ENCODE measurements at places on chromosomes 7 and 10. TPM values are rescaled to one million over a fixed set of nuclear protein-coding genes. Genes with fewer than 3 reads are reported as not detected.

METTL27 gene
- total RNA-seq: 4.7 TPM

AGR2 gene
- not detected for total RNA-seq

TFPI2 gene
- total RNA-seq: 96.5 TPM

ETV1 gene
- total RNA-seq: 15.2 TPM

UCN3 gene
- total RNA-seq: not detected

TDRD1 gene
- total RNA-seq: not detected

CALML5 gene
- total RNA-seq: not detected

OR2A12 gene
- not detected for total RNA-seq

SVOPL gene
- not detected for total RNA-seq

PPP1R3C gene
- 1.6 TPM for total RNA-seq

NKX1-2 gene
- total RNA-seq: not detected

GARIN1A gene
- total RNA-seq: 0.53 TPM

SH2D4B gene
- total RNA-seq: under 0.01 TPM

PLA2G12B gene
- not detected for total RNA-seq

TRDMT1 gene
- 17.8 TPM for total RNA-seq

ATAD1 gene
- 59.7 TPM for total RNA-seq

OR2A42 gene
- not detected for total RNA-seq

UNCX gene
- total RNA-seq: not detected

FRG2B gene
- not detected for total RNA-seq

MTG1 gene
- total RNA-seq: 45.3 TPM

ITGA8 gene
- 0.65 TPM for total RNA-seq

NKX2-3 gene
- total RNA-seq: 2.4 TPM

SEMA3D gene
- 1.2 TPM for total RNA-seq

WDR86 gene
- total RNA-seq: not detected

FBXL13 gene
- total RNA-seq: 1.3 TPM

TEX47 gene
- total RNA-seq: not detected

EBLN1 gene
- not detected for total RNA-seq

CPA4 gene
- total RNA-seq: 0.27 TPM

GDF2 gene
- total RNA-seq: not detected

SUFU gene
- total RNA-seq: 4.5 TPM

MSRB2 gene
- 5.9 TPM for total RNA-seq

ARHGAP22 gene
- total RNA-seq: 76.5 TPM

ZNF655 gene
- 21.4 TPM for total RNA-seq

RASA4B gene
- total RNA-seq: 1.7 TPM

ARMH3 gene
- 10.8 TPM for total RNA-seq

CTBP2 gene
- total RNA-seq: 89.2 TPM

TMEM270 gene
- not detected for total RNA-seq

HOXA9 gene
- total RNA-seq: 27.9 TPM

CHST3 gene
- total RNA-seq: 17.2 TPM

GIMAP1 gene
- total RNA-seq: 10.4 TPM
